OCI-LY7 (cell line): ENCODE measurements at places on chromosomes 16 and 17.

DNA sequence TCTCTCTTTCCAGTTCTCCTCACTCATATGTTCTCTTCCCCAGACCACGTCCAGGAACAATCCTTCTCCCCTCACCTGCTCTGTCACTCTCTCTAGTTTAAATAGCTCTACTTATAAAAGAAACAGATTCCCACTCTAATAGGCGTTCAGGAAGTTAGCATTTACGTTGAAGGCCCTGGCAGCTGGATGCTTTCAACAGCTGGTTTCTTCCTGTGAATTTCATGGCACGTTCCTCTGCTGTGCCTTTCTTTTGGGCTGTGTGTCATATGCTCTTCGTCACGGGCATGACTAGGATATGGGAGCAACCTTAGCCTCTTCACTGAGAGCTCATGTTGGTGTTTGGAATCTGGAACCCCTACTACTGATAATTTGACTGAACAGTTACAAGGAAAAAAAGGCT is 73.2 kb downstream of the ZNF18 start:
- no peak for DNase-seq

GRCh38 chr16:68408428-68408827 is 39.9 kb downstream of the SMPD3 start:
- DNase-seq, result no peak

GRCh38 chr17:68498479-68499326 is 13.5 kb upstream of the PRKAR1A start:
- peak; percentile 52 for DNase-seq

GRCh38 chr16:2787961-2788360 is 601 bp upstream of the PRSS33 start:
- DNase-seq, result no peak

DNA sequence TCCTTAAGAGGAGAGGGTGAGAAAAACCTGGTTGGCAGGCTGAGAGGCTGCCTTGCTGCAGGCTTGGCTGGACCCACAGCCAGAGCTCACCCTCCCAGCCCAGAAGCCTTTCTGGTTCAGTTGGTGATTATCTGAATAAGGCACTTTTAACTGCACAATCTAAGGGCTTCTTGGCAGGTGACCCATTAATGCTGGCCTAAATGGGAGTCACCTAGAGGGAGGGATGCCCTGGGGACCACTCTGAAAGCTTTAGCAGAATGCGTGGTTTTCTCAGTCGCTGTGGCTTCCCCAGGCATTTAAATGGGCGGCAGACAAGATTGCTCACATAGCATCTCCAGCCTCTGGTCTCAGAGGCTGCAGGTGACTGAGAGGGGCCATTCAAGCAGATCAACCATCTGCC is 33.2 kb upstream of the SHISA9 start:
- DNase-seq, result peak; percentile 53

GRCh38 chr17:63540590-63540989 is 9.7 kb upstream of the DCAF7 start:
- DNase-seq, result no peak
